ENCODE measurements at places on chromosomes 1 and 21.

GRCh38 chr21:29163341-29164115 lies 33.1 kb downstream of the MAP3K7CL start:
- DNase-seq = no peak

- no peak for DNase-seq
These were observed 7.6 kb downstream of the BARHL2 start for GRCh38 chr1:90709535-90709934.

DNA sequence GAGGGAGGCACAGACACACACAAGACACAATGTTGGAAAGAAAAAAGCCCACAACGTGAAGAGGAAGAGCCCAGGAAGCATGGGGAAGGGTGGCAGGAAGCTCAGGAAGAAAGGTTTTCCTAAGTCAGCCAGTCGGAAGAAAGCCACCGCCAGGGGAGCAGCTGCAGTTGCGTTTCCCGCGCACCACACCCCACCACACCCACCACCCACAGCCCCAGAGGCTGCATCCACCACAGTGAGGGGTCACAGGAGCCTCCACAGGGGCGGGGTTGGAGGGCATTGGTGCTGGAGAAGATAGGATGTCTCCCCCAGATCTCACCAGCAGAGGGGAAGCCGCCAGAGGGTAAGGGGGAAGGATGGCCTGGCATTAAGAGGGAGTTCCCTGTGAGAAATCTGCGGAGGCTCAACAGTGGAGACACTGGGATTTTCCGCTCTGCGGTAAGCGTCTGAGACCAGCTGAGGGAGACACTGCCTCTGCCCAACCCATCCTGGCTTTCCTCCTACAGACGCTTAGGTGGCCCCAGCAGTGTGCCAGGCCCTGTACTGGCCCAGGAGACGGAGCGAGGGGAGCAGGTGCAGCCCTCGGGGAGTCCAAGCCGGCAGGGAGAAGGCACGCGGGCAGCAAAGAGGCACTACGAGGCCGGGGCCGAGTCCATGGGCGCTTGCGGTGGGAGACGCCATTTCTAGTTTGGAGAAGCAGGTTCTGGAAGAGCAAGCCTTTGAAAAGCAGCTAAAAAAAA lies 19.8 kb downstream of the PGLYRP3 start:
- DNase-seq = no peak

- DNase-seq = peak; percentile 63
These were observed 744 bp upstream of the DDX20 start for GRCh38 chr1:111754984-111755330.

DNA sequence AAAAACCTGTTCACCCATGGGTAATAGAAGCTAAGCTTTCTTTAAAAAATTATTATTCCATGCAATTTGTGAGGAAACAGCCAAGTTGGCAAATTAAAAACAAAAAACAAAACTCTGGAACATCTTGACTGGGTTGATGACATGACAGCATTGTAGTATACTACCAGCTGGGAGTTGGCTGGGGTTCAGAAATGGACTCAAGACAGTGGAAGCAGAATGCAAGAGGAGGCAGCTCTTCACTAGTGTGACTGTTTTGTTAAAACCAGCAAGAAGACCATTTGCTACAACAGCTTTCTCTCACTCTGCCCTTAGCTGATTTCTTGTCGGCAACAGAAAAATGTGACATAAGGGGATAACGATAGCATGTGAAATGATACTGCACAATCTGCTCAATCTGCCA lies 1298.9 kb upstream of the ADGRL4 start:
- no peak for DNase-seq

GRCh38 chr1:197305925-197306324 lies 37.9 kb downstream of the CRB1 start:
- DNase-seq = no peak

- no peak for DNase-seq
These were observed 1770.6 kb downstream of the PLA2G4A start for GRCh38 chr1:188599313-188599712.

DNA sequence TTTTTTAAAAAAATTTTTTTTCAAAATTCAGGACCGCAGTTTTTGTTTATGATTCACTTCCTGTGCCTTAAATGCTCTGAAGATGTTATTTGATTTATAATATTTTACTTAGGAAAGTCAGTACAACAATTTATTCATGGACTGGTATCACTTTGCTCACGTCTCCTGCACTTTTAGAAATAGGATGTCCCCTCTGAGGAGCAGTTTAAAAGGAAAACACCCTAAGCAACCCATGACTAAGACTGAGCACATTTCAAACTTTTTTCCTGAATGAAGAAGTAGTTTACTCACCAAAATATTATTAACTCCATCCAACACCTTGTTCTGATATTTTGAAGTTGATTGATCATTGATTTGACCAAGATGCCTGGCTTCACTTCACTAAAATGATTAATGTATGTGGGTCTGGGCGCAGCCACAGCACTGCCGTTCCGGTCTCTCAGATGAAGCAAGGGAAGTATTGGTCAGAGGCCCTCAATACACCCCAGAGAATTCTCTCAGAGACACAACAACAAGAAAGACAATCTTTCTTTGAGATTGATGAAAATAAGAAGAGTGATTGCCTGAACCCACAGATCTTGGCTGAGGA lies 223.9 kb downstream of the TGFB2 start:
- no peak for DNase-seq

- DNase-seq = no peak
These were observed 83.5 kb upstream of the GADD45A start for GRCh38 chr1:67601539-67601938.

GRCh38 chr1:98556521-98557158 lies 104.9 kb upstream of the SNX7 start:
- no peak for DNase-seq

- no peak for DNase-seq
These were observed 395.5 kb downstream of the RPS6KC1 start for GRCh38 chr1:213446496-213446895.

GRCh38 chr1:37901893-37902225 lies 42.5 kb upstream of the MTF1 start:
- no peak for DNase-seq

DNA sequence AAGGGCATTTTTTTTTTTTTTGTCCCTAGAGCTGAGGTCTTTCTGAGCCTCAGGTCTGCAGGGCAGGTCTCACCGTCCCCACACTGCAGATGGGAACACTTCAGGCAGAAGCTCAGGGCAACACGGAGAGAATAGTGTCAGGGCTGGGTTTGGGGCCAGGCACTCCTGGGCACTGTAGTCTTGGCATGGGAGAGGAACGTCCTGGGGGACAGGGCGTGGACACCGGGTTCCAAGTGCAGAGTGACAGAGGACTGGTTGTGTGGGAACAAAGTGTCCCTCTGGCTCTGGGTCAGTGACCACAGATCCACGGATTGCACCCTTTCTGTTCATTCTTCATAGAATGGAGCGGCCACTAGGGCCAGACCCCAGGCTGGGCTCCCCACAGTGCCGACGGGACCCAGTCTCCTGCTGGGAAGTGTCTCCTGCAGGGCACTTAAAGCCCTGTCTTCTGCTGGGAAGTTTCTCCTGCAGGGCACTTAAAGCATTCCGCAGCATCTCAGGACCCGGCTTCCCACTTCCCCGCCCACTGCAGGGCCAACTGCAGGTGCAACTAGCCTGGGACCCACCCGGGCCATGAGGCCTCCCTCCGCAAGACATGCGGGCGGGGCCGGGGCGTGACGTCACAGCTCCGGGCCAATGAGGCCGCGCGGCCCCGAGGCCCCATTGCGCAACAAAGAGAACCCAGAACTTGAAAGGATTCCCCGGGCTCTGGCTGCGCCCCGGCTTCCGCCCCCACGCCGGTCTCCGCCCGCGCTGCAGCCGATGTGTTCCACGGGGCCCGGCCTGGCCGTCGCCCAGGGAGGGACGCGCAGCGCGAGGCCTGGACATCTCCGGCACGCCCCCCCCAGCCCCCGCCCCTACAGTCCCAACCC lies 1.2 kb downstream of the GPR153 start:
- DNase-seq = peak; percentile 95

DNA sequence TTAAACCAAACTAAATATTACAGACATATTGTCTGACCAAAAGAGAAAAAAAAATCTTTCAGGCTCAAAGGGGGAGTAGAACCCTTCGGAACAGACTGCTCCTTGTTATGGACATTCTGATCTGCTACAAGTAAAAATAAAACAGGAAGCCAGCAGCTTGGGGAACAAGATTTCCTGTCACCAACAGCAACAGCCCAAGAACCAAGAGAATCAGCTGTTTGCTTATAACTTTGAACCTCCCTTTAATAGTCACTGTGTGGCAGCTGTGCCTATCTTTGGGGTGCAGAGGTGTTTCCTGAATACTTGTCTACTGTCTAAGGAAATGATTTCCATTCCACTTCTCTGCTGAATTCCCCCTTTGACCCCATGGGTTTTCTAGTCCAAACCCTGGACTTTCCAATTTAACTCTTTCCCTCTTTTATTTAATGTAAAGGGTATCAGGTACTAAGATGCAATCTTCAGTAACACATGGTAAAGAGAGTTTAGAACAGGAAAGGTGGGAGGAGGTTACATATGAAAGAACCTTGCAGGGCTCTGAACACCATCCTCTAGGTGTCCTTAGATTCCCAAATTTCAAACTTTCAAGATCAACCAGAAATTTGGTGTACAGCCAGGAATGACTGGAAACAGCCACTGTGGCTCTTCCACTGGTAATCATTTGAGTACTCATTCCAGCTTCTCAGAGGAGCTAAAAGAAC lies 38.6 kb downstream of the GPR3 start:
- no peak for DNase-seq

- DNase-seq = no peak
These were observed 9.7 kb downstream of the TLCD4 start for GRCh38 chr1:95126846-95127245.

GRCh38 chr1:69747207-69747606 lies 179.5 kb downstream of the LRRC7 start:
- no peak for DNase-seq

- DNase-seq = no peak
These were observed 5.1 kb upstream of the ANGPTL1 start for GRCh38 chr1:178875936-178876335.

DNA sequence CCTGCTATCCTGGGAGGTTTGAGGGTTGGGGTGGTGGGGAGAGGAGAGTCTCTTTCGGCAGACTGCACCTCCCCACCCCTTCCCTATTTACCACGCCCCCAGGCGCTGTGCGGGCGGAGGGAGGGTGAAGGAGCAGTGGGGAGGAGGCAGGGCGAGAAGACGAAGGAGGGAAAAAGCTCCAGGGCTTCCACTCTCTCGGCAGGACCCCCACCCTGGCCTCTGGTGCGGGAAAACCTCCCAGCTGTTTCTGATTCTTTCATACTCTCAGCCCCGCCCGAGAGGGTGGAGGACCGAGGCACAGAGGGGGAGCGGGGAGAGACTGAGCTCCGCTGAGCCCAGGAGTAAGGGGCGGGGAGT lies 866 bp upstream of the WNT2B start:
- DNase-seq = no peak
